Midbrain (tissue), 1 donor: ENCODE measurements at places on chromosomes 16 and 17.

GRCh38 chr17:15915961-15916360 lies 29.0 kb upstream of the ADORA2B start:
- no peak for DNase-seq

DNA sequence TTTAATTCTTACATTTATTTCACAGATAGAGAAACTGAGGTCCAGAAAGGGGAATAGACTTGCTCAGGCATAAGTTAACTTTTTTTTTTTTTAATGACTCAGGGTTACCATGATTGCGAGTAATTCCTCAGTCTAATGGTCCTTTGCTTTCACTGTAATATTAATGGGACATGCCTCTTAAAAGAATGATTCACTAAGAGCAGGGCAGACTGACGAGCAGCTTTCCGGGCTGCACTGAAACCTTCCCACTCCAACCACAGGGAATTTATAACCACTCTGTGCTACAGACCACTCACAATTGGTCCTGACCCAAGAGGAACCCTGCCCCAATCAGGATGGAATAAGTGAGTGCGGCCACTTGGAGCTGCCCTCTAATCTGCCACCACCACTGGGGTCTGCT lies 5.7 kb downstream of the HOXB2 start:
- DNase-seq = no peak

- DNase-seq = peak; percentile 50
These were observed 90.6 kb downstream of the TOX3 start for GRCh38 chr16:52456368-52456767.

- DNase-seq = no peak
These were observed 36.3 kb upstream of the PRSS54 start for GRCh38 chr16:58331024-58331707.

DNA sequence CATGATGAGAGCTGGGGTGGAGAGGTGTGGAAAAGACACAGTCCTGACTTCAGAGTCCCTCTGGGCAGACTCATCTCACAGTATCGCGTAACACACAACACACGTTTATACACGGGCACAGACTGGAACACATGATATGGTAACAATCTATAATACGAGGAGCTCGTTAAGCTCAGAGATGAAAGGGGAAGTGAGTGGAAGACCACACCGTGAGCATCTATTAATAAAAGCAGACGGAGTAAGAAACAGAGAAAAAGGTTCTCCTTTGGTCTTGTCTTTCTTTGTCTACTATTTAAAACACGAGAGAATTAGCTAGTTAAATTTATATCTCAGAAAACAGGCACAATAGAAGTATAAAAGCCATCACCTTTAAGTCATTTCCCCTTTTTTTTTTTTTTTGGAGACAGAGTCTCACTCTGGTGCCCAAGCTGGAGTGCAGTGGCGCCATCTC lies 13.5 kb downstream of the ANKRD11 start:
- no peak for DNase-seq

DNA sequence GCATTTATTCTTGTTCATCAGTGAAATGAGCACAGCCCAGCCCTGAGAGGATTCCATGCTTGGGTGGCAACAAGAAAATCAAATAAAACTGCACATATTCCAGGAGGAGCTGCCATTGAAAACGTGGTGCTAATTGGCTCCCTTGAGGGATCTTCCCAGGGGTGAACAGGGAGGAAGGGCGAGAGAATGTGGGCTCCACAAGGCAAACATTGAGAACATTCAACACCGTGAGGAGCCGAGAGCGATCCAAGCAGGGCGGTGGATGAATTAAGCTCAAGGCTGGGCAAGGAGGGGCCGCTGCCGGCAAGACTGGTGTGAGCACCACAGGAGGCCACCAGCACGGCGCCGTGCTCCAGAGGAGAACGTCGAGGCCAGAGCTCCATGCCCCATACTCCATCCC lies 166.9 kb downstream of the C16orf95 start:
- no peak for DNase-seq

GRCh38 chr17:74222399-74222798 lies 9.0 kb downstream of the TTYH2 start:
- DNase-seq = no peak

DNA sequence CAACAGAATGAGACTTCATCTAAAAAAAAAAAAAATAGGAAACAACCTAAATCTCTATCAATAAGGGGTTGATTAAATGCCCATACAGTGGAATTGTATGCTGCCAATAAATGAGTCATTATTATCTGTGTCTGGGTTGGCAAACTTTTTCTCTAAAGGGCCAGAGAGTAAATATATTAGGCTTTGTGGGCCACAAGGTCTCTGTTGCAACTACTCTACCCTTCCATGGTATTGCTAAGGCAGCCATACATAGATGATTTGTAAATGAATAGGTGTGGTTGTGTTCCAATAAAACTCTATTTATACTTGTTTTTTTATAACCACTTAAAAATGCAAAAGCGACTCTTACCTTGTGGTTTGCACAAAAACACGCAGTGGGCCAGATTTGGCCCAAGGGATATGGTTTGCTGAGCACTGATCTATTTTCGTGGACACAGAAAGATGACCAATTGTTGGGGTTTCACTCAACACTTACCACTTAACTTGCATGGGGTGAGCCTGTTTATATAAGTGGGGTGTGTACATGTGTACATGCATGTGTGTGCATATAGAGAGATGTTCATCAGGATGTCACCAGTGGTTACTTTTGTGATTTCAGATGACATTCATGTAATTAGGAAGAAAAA lies 12.4 kb upstream of the IL4R start:
- no peak for DNase-seq

- peak; percentile 81 for DNase-seq
These were observed 46.5 kb downstream of the MAPT start for GRCh38 chr17:45940826-45941225.

DNA sequence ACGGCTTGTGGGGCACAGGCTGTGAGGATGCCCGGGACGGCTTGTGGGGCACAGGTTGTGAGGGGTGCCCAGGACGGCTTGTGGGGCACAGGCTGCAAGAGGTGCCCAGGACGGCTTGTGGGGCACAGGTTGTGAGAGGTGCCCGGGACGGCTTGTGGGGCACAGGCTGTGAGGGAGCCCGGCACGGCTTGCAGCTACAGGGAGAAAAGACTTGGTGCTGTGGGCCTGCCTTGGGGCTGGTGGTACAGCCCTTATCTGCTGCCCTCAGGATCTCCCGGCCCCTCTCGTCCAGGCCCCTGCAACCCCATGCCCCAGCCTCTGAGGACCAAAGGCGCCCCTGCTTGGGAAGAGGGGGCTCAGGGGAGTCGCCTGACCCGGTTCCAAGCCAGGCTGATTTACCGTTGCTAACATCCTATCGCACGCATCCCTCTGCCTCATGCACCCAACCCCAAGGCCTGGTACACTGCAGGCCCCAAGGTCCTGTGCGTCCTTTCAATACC lies 5.0 kb upstream of the HBM start:
- no peak for DNase-seq

GRCh38 chr16:24234737-24235136 lies 21.4 kb upstream of the CACNG3 start:
- DNase-seq = no peak

- no peak for DNase-seq
These were observed 1347.6 kb downstream of the CDH11 start for GRCh38 chr16:63774302-63774701.

GRCh38 chr16:65771707-65772106 lies 594.8 kb upstream of the CDH5 start:
- no peak for DNase-seq

DNA sequence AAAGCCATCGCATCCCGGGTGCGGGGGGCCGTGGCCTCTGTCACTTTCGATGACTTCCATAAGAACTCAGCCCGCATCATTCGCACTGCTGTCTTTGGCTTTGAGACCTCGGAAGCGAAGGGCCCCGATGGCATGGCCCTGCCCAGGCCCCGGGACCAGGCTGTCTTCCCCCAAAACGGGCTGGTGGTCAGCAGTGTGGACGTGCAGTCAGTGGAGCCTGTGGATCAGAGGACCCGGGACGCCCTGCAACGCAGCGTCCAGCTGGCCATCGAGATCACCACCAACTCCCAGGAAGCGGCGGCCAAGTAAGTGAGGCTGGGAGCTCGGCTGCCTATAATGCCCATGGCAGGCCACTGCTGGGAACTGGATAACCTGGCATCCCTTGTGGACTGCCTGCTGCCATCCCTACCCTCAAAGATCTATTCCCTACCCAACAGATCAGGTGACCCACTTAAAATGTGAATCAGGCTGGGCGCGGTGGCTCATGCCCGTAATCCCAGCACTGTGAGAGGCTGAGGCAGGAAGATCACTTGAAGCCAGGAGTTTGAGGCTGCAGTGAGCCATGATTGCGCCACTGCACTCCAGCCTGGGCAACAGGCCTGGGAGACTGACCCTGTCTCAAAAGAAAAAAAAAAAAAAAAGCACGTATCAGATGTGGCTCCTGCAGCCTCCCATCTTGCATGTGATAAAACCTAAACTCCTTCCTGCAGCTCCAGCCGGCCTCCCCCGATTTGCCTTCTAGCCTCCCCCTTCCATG lies 18.3 kb downstream of the CDIPT start:
- no peak for DNase-seq

DNA sequence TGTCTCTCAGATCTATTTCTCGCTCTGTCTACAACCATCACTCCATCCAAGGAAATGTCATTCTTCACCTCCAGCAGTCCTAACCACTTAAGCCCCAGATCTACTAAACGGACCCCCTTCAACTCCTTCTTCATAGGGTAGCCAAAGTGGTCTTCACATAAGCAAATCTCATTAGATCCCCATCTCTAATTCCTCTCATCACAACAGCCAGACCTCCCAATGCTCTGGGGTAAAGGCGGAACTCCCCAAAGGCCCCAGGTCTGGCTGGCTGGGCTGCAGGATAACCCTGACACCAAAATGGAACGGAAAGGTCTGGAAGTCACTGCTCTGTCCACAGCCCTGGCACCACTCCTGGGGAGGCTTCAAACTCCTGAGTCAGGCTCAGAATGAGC lies 11.1 kb downstream of the ST3GAL2 start:
- no peak for DNase-seq

GRCh38 chr17:2058586-2059546 lies 4.0 kb downstream of the HIC1 start:
- no peak for DNase-seq

- DNase-seq = peak; percentile 26
These were observed 19.7 kb upstream of the MEIOC start for GRCh38 chr17:44636562-44636961.

DNA sequence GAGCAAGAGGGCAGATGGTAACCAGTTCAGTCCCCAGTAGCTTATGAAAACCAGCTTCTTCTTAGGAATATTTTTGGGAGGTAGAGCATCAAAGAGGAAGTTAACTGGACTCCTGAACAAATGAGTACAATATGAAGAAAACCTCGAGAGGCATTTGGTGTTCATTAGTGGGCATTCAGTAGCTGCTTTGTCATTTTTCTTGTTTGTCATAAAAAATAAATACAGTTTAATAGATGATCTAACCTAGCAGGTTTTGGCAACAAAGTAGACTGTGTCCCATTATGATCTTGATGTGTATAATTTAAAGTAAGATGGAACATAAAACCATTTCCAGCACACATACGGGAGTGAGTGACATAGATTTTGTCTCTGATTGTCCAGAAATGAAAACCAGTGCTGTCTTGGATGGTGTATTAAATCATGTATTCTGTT lies 173.1 kb downstream of the HS3ST3A1 start:
- DNase-seq = no peak

DNA sequence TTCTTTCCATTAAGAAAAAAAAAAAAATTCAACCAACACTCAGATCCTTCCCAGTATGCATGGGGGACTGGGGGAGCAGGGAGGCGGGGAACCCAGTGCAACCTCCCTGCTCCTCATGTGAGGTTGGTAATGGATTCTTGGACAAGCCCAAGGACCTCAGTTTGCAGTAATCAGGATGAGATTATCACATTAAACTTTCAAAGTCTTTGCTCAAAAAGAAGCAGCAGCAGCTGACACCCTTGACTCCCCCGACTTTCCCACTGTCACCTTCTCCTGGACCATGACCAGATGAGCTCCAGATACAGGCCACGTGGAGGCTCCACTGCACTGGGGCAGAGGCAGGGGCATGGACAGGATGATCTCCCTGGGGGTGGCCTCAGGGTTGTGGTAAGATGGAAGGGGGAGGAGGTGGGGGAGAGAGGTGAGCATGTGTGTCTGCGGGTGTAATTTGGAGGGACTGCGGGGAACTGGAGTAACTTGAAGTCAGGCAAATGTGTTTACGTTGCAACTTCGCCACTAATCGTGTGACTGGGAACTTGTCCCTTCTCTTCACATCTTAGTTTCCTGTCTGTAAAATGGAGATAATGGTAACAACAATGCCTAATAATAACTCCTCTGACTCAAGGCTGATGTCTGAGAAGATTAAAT lies 19.8 kb downstream of the ZNF385C start:
- no peak for DNase-seq

GRCh38 chr16:50709061-50709684 lies 15.8 kb downstream of the NOD2 start:
- DNase-seq = peak; percentile 5

DNA sequence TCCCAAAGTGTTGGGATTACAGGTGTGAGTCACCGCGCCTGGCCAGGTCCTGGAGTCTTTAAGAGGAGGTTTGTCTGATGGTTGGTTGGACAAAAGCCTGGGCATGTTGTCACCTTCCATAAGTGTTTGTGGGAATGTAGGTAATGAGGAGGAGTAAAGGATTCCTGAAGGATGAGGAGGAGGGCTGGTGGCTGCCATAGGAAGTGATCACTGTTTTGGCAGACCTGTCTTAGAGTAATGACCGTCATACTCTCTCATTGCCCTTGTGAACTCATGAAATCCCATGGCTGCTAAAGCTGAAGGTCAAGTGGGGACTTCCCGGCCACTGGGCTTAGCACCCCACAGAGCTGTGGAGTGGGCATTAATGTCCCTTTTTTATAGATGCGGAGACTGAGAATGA lies 40.5 kb downstream of the TENT4B start:
- DNase-seq = no peak

DNA sequence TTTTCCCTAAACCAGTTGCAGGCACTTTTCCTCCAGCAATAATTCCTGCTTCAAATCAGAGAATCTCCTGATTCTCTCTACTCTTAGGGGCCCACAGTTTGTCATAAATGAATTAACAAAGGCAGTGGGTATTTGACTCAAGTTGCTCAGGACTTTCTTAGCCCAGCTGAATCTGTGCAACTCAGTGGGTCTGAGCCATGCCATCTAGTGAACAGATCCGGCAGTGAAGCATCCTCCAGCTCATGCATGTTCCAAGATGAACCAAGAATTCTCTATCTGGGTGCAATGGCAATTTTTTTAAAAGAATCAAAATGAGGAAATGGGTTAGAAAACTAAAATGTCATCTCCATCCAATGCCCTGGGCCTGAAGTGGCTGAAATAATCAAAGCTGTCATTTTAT lies 575.2 kb upstream of the CDH11 start:
- DNase-seq = no peak

- DNase-seq = no peak
These were observed 6.4 kb upstream of the KATNB1 start for GRCh38 chr16:57729182-57729484.

GRCh38 chr17:82257473-82257872 lies 16.0 kb downstream of the CSNK1D start:
- peak; percentile 72 for DNase-seq

DNA sequence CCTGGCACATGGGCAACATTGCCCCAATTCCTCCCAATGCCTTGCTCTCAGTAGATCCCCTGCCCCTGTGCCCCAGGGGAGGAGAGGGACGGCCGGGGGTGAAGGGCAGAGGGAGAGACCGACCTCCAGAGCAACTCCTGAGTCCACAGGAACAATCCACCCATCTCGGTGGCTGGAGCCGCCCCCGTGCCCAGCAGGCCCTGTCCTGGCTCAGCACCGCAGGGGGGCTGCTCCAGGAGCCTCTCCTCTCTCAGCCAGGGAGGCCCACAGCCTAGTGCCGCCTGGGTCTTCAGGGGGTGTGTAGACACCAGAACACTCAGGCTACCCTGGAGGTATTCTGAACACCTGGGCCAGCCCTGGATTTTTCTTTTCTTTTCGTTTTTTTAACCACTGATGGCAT lies 233.7 kb upstream of the SDK2 start:
- no peak for DNase-seq

- DNase-seq = no peak
These were observed 95.5 kb upstream of the ZNF469 start for GRCh38 chr16:88287219-88287618.
